ENCODE measurements at places on chromosomes 4 and X.

DNA sequence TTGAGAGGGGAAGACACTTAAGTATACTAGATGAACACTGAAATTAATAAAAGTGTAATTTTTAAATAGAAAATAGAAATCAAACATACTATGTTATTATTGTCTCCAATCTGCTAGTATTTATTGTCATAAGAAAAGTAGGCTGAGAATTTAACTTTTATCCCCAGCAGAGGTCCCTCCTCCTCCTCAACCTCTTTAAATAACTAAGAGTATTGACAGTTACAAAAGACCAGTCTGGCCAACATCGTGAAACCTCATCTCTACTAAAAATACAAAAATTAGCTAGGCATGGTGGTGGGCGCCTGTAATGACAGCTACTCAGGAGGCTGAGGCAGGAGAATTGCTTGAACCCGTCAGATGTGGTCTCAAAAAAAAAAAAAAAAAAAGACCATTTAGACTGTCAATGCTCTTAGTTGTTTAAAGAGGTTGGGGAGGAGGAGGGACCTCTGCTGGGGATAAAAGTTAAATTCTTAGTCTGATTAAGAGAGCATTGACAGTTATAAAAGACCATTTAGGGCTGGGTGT, 4.2 kb downstream of the SLC30A9 start:
- no peak for DNase-seq

- no peak for DNase-seq
These were observed 31.6 kb downstream of the CDKL5 start for GRCh38 chrX:18457000-18457399.

- no peak for DNase-seq
These were observed 14.9 kb downstream of the RPS3A start for GRCh38 chr4:151114338-151114737.

DNA sequence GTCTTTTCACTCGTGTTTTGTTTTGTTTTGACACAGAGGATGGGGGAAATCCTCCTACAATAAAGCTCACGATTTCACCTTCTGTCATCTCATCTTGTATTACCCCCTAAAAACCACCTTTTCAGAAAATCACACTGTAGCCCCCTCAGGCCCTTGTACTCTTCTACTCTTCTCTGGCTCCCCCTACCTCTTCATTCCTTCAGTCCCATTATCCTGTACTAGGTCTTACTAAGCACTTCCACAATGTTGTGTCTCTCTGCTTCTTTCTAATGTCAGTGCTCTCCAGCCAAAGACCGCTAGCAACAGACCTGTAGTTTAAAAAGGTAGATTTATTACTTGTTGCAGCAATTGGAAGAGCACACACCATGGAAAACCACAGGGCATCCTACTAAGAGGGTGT, 30.0 kb upstream of the RNF128 start:
- no peak for DNase-seq

DNA sequence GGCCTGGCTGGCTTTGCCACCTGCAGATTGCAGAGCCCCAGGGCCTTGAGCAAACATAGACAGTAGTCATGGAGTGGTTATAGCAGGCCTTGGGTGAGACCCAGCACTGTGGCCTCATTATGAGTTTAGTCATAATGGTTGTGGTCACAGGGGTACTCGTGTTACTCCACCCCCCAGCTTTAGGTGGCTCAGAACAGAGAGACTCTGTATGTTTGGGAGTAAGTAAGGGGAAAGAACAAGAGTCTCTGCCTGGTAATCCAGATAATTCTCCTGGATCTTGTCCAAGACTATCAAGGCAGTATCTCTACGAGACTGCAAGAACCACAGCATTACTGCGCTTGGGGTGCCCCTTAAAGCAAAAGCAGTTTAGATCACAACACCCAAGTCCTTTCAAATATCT, 62.3 kb upstream of the SCRG1 start:
- no peak for DNase-seq

Measured in NCI-H748 treated with DMSO at 0.1 percent for 48 hours (cell line).